ENCODE measurements at places on chromosomes 5 and 9.

GRCh38 chr5:16673241-16674201 lies 56.7 kb upstream of the RETREG1 start:
- no peaks in the 10 kb centered on the region for H3K27me3 ChIP-seq
- peaks cover 52% of the 10 kb centered on the region for H3K36me3 ChIP-seq
- no peak for DNase-seq
- H3K4me3 ChIP-seq: no peak overlapping the region

GRCh38 chr9:91714020-91714806 lies 235.8 kb downstream of the ROR2 start:
- no peaks in the 10 kb centered on the region for H3K27me3 ChIP-seq
- DNase-seq: no peak
- H3K4me3 ChIP-seq: peak overlapping the region; percentile 59
- no peak overlapping the region for H3K27ac ChIP-seq

DNA sequence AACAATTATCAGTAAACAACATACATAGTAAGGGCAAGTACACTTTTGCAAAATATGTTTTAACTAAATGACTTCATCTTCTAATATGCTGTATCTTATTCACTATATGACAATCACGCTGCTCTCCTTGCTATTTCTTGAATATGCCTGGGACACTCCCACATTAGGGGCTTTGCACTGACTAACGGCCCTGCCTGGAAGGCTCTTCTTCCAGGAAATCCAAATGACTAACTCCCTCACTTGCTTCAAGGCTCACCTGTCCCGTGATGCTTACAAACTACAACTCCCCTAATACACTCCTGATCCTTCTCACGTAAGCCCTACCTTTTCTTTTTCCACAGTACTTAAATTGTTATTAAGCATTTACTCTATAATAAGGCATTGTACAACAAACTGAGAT lies 10.6 kb downstream of the ERP44 start:
- no peaks in the 10 kb centered on the region for H3K27me3 ChIP-seq
- no peak for DNase-seq
- H3K36me3 ChIP-seq: no peaks in the 10 kb centered on the region
- no peak overlapping the region for H3K27ac ChIP-seq
- H3K4me1 ChIP-seq: peaks cover 35% of the 10 kb centered on the region
- no peak overlapping the region for H3K4me3 ChIP-seq

DNA sequence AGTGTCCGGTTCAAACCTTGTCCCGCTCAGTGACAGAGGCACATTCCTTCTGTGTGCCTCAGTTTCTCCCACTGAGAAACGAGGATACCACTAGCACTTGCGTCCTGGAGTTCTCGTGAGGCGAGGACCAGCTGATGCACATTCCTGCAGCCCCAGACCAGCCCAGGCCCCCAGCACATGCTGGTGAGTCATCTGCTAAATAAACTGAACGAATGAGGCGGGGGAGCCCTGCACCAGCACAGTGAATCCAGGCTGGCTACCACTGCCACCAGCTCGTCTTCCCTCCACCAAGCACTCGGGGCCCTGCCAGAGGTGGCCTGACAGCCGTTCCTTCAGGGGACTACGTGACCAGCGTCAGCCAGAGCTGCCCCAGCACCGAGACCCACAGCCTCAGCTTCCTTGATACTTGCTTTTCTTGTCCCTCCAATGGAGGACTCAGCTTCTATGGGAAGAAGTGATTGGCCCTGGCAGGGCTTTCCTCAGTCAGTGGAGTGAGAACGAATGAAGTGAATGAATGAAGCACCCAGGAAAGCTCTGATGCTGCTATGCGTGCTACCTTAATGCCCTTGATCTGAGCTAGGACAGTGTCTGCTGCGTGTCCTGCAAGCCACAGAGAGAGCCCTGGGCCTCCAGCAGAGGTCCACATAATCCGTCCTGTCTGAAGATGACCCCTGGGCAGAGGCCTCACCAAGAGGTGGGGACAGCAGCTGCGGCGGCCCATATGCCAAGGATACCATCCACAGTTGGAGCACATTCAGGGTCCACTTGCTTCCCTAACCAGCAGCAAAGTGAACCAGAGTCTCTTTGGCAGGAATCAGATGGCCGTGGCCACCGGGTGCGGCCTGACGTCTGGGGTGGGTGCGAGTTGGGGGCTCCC lies 13.5 kb upstream of the BARX1 start:
- DNase-seq: no peak
- peaks cover 22% of the 10 kb centered on the region for H3K4me1 ChIP-seq
- H3K27ac ChIP-seq: peak overlapping the region; percentile 24
- no peaks in the 10 kb centered on the region for H3K36me3 ChIP-seq
- peaks cover 2% of the 10 kb centered on the region for H3K27me3 ChIP-seq

- no peak overlapping the region for H3K4me3 ChIP-seq
- H3K4me1 ChIP-seq: no peaks in the 10 kb centered on the region
- peaks cover 57% of the 10 kb centered on the region for H3K36me3 ChIP-seq
- H3K27me3 ChIP-seq: no peaks in the 10 kb centered on the region
Observed at GRCh38 chr9:33931326-33931725, 114.4 kb downstream of the UBE2R2 start.

DNA sequence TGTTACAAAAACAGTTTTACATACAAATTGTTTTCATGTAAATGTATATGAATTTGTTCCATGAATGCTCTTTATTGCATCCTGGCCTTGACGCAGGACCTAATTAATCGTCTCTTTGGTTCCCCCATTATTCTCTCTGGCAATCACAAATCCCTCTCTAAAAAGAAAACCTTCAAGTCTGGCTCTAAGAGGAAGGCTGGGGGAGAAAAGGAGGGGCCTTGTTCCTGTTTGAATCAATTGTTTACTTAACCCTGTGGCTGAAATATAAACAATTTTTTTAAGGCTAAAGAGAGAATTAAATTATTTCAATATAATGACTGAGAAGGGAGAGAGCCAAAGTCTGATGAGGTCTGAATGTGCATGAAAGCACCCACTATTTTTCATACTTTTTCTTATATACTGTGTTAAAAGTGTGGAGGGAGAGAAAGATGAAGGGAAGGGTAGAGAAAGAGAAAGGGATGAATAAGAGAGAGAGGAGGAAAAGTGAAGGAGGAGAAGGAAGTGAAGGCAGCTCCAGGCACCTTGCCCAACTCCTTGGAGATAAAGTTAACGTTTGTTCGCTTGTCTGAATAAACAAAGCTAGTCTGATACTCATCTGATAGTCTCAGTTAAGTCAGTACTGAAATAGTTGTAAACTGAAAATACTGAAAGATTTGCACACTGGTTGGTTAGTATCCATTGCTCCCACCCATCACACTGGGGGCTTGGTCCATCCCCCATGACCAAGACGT lies 116.4 kb upstream of the SPDL1 start:
- peaks cover 25% of the 10 kb centered on the region for H3K27me3 ChIP-seq
- DNase-seq: no peak
- no peak overlapping the region for H3K4me3 ChIP-seq

- H3K4me1 ChIP-seq: peaks cover 25% of the 10 kb centered on the region
- H3K27ac ChIP-seq: no peak overlapping the region
- peaks cover 7% of the 10 kb centered on the region for H3K36me3 ChIP-seq
- H3K27me3 ChIP-seq: no peaks in the 10 kb centered on the region
- H3K4me3 ChIP-seq: no peak overlapping the region
Observed at GRCh38 chr5:9388941-9389674, 156.8 kb downstream of the SEMA5A start.

DNA sequence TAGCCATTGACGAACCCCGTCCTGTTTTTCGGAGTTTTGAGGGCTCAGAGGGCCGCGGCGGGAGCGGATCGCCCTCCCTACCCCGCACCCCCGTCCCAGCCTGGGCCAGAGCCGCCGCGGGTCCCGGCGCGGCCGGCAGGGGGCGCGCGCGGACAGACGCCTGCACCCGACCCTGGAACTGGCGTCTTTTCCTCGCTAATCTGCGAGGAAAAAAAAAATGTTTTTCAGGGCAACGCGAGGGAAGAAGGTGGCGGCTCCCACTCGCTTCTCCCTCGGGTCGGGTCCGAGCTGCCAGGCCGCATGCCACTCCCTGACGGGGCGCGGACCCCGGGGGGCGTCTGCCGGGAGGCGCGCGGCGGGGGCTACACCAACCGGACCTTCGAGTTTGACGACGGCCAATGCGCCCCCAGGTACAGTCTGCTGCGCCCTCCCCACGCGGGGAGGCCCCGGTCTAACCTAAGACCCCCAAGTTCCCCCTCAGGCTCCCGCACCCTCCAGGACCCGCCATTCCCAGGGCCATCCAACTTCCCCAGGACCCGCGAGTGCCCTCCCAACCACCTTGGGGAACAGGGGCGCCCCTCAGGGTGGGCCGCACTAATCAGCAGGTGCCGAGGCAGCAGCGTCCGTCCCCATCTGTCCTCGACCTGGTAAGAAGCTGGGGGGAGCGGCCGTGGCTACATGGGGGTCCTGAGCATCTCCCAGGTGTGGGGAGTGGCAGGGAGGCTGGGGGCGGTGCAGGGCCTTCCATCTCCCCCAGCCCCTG lies at the start of gene KCNT1:
Gene KCNT1 (plus strand): TSS at position 227 of the 763 bp plus-strand sequence. CDS start 74 bp downstream, at position 301.
- peak; percentile 89 for DNase-seq
- no peak within 1 kb of the TSS for H3K27ac ChIP-seq
- no peaks in the 10 kb centered on the region for H3K36me3 ChIP-seq
- no peak within 1 kb of the TSS for H3K4me3 ChIP-seq
- H3K27me3 ChIP-seq: no peaks in the 10 kb centered on the region
- no peaks in the 10 kb centered on the region for H3K4me1 ChIP-seq

DNA sequence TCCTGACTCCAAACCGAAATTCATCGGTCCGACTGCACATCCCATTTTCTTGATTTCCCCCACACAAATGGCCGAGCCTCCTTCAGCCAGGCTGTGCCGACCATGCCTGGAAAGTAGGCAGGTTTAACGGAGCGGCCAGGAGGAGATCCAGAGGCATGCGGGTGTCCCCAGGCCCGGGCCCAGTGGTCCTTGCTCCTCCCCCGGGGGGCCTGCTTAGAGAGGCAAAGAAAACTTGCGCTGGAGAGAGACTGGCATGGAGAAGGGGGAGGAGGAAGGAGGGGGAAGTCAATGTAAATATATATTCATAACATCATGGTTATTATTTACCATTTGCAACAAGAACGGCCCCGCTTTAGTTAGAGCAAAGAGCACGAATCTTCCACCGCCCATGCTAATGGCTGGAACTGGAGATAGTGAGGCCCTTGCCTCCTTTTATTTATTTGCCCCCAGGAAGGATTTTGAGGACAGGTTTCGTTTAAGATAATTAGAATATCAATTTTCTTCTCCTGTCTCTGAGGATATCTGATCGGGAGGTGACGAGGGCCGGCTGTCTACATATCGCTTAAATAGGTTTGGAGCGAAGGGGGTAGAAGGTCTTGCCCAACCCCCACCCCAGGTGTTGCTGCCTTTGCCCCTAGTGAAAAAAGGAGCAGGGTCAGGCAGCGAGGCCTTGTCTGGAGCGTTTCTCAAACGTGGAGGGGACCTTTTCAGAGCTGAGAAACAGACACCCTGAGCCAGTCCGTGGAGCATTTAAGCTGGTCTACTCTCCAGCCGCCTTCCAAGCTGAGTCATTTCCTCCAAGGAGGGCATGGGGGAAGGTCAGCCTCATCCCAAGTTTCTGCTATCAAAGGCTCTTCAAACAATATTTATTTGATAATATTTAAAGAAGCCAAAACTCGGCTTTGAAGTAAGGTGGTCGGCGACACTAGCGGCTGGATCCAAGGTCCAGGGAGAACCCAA lies 2.5 kb downstream of the BARHL1 start:
- H3K4me1 ChIP-seq: peaks cover 6% of the 10 kb centered on the region
- no peak overlapping the region for H3K27ac ChIP-seq
- no peak overlapping the region for H3K4me3 ChIP-seq
- DNase-seq: no peak

- H3K27ac ChIP-seq: peak overlapping the region; percentile 98
- H3K36me3 ChIP-seq: peaks cover 5% of the 10 kb centered on the region
- no peaks in the 10 kb centered on the region for H3K27me3 ChIP-seq
- DNase-seq: no peak
- peak overlapping the region; percentile 60 for H3K4me3 ChIP-seq
Observed at GRCh38 chr5:120609570-120609969, 145.5 kb downstream of the PRR16 start.

GRCh38 chr9:132426639-132427414 lies 16.8 kb downstream of the CFAP77 start:
- no peak for DNase-seq
- no peak overlapping the region for H3K4me3 ChIP-seq
- peaks cover 60% of the 10 kb centered on the region for H3K27me3 ChIP-seq
- no peak overlapping the region for H3K27ac ChIP-seq

GRCh38 chr9:114076237-114077161 lies 1.6 kb downstream of the AMBP start:
- no peaks in the 10 kb centered on the region for H3K4me1 ChIP-seq
- H3K27ac ChIP-seq: no peak overlapping the region
- no peaks in the 10 kb centered on the region for H3K36me3 ChIP-seq
- H3K4me3 ChIP-seq: no peak overlapping the region
- no peak for DNase-seq
- peaks cover 41% of the 10 kb centered on the region for H3K27me3 ChIP-seq

- H3K36me3 ChIP-seq: no peaks in the 10 kb centered on the region
- peaks cover 6% of the 10 kb centered on the region for H3K4me1 ChIP-seq
- peaks cover 2% of the 10 kb centered on the region for H3K27me3 ChIP-seq
Observed at GRCh38 chr9:80146466-80146865, 574.7 kb downstream of the TLE4 start.

DNA sequence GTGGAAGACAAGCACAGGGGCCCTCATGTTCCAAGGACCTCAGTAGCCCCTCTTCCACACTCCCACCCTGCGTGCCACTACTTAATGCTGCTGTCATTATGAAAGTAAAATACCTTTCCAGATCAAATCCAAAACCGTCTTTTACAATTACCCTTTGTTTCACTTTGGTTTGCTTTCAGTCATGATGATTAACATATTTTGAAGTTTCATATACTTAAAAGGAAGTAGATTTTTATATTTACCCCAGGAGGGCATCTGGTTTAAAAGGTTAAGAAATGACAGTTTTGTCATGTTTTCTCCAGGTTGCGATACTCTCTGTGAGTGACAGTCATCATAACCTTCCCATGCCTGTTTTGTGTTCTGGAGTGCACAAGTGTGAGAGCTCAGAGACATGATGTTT lies 13.5 kb upstream of the MAP1B start:
- no peak overlapping the region for H3K27ac ChIP-seq
- no peak for DNase-seq
- no peaks in the 10 kb centered on the region for H3K36me3 ChIP-seq

GRCh38 chr9:2255128-2255527 lies 240.0 kb downstream of the SMARCA2 start:
- no peaks in the 10 kb centered on the region for H3K36me3 ChIP-seq
- H3K4me3 ChIP-seq: no peak overlapping the region

DNA sequence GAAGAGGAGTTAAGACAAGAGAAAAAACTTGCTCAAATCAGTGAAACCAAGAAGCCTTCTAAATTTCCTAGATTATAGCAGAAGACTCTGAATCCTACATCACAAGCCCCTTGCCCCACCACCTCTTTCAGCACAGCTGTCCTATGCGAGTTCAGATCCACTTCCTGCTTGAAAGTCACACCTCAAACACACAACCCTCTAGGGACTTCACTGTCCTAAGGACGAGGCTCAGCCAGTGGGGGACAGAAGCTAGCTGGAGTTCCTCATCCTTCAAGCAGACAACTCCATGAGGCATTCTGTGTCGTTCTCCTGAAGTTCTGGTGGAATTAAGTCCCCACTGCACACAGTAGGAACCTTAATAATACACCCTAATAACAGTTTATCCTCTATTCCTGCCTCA lies 44.3 kb downstream of the NRG2 start:
- H3K27me3 ChIP-seq: peaks cover 68% of the 10 kb centered on the region
- no peaks in the 10 kb centered on the region for H3K36me3 ChIP-seq
- H3K27ac ChIP-seq: no peak overlapping the region
- no peak for DNase-seq
- no peaks in the 10 kb centered on the region for H3K4me1 ChIP-seq

All from osteocyte (in vitro differentiated cells).